Esophagus squamous epithelium (tissue), 5 donors: ENCODE measurements at places on chromosomes 3 and 15.

- H3K27ac ChIP-seq: no peak overlapping the region
- H3K36me3 ChIP-seq: no peaks in the 10 kb centered on the region
- no peak for DNase-seq
- peaks cover 18% of the 10 kb centered on the region for H3K27me3 ChIP-seq
These were observed 146.1 kb upstream of the IQSEC1 start for GRCh38 chr3:13219077-13219901.

DNA sequence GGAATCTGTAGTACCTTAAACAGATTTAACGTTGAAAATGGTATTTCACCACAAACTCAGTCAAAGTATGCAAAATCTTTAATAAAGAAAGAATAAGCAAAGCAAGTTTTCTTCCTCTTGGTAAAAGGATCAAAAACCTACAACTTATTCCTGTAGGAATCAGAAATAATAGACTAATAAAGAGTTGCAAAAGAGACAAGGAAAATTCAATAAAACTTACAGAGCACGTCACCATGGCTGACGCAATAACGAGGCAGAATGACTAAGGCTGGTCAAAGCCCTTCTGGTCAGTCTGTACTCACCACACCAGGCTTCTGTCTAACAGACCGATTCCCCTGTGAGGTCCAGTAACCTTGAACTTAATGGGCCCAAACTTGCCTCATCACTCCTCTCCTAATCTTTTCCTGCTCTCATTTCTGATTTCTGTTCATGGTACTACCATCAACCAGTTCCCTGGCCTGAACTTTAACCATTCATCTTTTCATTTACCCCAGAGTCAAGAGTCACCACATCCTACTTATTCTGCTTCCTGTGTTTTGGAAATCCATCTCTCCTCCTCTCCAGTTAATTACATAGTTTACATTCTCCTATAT is 5.0 kb downstream of the MASP1 start:
- no peak overlapping the region for H3K27ac ChIP-seq
- H3K4me3 ChIP-seq: no peak overlapping the region
- peaks cover 7% of the 10 kb centered on the region for H3K27me3 ChIP-seq

GRCh38 chr3:144544871-144545270 is 573.2 kb downstream of the DIPK2A start:
- DNase-seq: no peak
- H3K36me3 ChIP-seq: no peaks in the 10 kb centered on the region
- H3K4me3 ChIP-seq: no peak overlapping the region

DNA sequence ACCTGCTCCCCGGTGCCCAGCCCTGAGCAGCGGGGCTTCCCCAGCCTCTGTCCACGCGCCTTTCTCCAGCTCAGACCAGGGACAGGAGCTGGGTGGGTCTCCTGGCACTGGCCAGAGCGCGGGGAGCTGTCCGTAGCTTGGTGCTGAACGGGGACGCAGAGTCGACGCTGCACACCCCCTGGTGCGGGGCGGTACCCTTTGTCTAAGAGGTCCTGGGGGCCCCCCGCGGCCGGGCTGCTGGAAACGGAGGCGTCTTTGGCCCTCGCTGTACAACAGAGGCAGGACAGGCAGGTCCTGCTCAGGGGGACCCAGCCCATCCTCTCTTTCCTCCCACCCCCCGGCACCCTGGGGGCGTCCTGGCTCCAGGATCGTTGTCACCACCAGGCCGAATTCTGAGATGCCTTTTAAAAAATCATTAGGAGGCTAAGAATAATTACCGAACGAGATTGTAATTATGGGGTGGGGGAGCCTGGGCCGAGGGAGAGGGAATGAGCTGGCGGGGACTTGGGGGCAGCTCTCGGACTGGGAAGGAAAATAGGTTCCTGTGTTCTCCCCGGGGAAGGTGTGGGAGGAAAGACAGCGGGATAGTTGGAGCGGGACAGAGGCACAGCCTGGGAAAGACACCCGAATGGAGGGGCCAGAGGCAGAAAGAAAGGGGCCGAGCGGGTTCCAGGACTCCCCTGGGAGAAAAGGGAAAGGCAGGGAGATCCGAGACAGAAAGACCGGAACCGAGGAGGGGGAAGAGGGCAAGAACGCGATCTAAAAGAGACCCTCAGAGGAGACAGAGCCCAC is 4.1 kb upstream of the SKOR1 start:
- no peaks in the 10 kb centered on the region for H3K36me3 ChIP-seq
- no peak for DNase-seq
- H3K27me3 ChIP-seq: peaks cover 36% of the 10 kb centered on the region
- H3K27ac ChIP-seq: no peak overlapping the region

GRCh38 chr15:101124731-101125451 is 127.0 kb downstream of the CHSY1 start:
- no peaks in the 10 kb centered on the region for H3K27me3 ChIP-seq
- H3K36me3 ChIP-seq: no peaks in the 10 kb centered on the region
- H3K27ac ChIP-seq: no peak overlapping the region
- DNase-seq: no peak
- no peak overlapping the region for H3K4me3 ChIP-seq
